A673 (cell line): ENCODE measurements at places on chromosomes 7 and 10.

DNA sequence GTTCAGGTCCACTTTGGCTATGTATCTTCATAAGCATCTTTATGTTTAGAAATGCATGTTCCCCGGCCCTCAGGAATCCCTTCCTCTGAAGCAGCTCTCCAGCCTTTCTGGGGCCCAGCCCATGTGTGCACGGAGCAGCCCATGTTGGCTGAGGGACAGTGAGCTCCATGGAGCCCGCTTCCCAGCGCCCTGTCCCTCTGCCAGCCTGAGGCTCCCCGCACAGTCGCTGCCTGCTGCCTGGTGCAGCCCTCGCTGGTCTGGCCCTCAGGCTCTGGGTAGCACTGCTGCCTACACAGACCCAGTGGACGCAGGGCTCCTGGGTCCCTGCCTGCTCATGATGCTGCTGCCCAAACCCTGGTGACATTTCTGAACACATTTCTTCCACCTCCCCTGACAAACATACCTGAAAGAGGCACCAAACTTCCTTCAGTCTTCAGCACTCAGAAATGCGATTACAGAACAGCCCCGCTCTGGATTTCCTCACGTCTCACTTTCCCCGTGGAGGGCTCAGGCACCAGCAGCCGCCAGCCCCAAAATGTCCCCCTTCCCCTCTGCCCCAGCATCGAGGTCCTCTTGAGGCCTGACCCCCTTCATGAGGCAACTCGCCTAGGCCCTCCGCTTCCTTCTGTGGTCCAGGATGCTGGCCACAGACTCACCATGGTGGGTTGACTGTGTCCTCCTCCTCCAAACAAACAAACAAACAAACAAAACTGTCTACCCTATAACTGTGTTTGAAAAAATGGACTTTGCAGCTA is 5.0 kb upstream of the TCERG1L start:
- peaks cover 5% of the 10 kb centered on the region for H3K4me1 ChIP-seq
- no peak overlapping the region for H3K4me3 ChIP-seq
- H3K27ac ChIP-seq: no peak overlapping the region
- DNase-seq: no peak
- no peaks in the 10 kb centered on the region for H3K27me3 ChIP-seq
- H3K36me3 ChIP-seq: no peaks in the 10 kb centered on the region

DNA sequence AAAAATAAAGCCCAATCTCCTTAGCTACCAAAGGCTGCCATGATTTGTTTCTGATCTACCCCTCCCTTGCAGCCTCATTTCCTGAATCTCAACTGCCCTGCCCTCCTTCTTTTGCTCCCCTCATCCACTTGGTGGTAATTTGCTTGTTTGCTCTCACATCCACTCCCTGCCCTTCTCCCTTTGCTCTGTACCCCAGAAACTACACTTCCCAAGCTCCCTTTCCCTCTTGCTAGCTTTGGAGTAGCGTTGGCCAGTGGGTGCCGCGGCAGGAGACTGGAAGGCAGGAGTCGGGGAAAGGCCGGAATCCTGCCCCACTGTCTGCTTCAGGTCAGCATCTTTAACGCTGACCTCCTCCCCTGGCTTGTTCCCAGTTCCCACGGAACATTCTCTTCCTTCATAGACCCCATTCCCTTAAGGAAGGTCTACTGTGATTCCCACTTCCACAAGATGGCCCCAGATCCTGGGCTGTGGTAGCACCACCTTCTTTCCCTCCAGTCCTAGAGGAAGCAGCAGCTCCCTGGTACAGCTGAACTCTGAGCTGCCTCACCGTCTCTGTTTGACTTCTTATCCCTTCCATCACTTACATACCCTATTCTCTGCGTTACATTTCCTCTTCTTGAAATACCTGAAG is 79.1 kb downstream of the PIK3CG start:
- DNase-seq: no peak
- H3K27me3 ChIP-seq: peaks cover 6% of the 10 kb centered on the region
- no peaks in the 10 kb centered on the region for H3K36me3 ChIP-seq
- H3K4me3 ChIP-seq: no peak overlapping the region

- no peaks in the 10 kb centered on the region for H3K27me3 ChIP-seq
- no peak overlapping the region for H3K27ac ChIP-seq
- no peak for DNase-seq
- H3K4me1 ChIP-seq: no peaks in the 10 kb centered on the region
- no peaks in the 10 kb centered on the region for H3K36me3 ChIP-seq
- no peak overlapping the region for H3K4me3 ChIP-seq
Observed at GRCh38 chr7:41900532-41900931, 197.6 kb upstream of the INHBA start.

GRCh38 chr10:132133449-132134240 is 53.1 kb upstream of the DPYSL4 start:
- H3K27me3 ChIP-seq: no peaks in the 10 kb centered on the region
- H3K4me3 ChIP-seq: no peak overlapping the region
- H3K4me1 ChIP-seq: peaks cover 6% of the 10 kb centered on the region
- no peak overlapping the region for H3K27ac ChIP-seq
- no peaks in the 10 kb centered on the region for H3K36me3 ChIP-seq

GRCh38 chr10:5889624-5890451 is at the start of the genes ANKRD16 and FBH1:
Gene ANKRD16, minus strand, starts transcription at chr10:5889893. Its CDS starts 539 bp downstream, at chr10:5889354.
Gene FBH1, plus strand, starts transcription at chr10:5890243. Its CDS starts 103 bp downstream, at chr10:5890346.
- H3K27me3 ChIP-seq: no peaks in the 10 kb centered on the region
- H3K36me3 ChIP-seq: peaks cover 41% of the 10 kb centered on the region
- peak within 1 kb of the TSS; percentile 91 for H3K27ac ChIP-seq

DNA sequence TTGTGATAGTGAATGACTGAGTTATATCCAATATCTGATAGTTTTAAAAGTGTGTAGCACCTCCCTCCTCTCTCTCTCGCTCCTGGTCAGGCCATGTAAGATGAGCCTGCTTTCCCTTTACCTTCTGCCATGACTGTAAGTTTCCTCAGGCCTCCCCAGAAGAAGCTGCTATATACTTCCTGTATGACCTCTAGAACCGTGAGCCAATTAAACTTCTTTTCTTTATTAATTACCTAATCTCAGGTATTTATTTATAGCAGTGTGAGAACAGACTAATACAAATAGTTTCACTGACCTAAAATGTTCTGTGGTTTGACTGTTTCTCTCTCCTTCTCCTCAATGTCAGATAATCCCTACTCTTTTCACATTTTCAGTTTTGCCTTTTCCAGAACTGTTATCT is 321.3 kb upstream of the MBL2 start:
- no peaks in the 10 kb centered on the region for H3K36me3 ChIP-seq
- no peaks in the 10 kb centered on the region for H3K4me1 ChIP-seq
- no peak for DNase-seq
- no peak overlapping the region for H3K27ac ChIP-seq
